Hair follicle dermal papilla cell (primary cell): ENCODE measurements at places on chromosomes 12 and 14. TPM values are rescaled to one million over a fixed set of nuclear protein-coding genes. Genes with fewer than 3 reads are reported as not detected.

Gene PITPNM2
- total RNA-seq = 6.9 and 7.0 TPM in 2 replicates

Gene HPD
- total RNA-seq = not detected in 2 replicates

Gene NINJ2
- total RNA-seq = 0.36 TPM in 1 of 2 replicates, not detected in the other

Gene SOAT2
- 0.49 TPM in 1 of 2 replicates, not detected in the other for total RNA-seq

Gene CD69
- total RNA-seq = not detected in 2 replicates

Gene WNT1
- not detected in 2 replicates for total RNA-seq

Gene PLCZ1
- not detected in 2 replicates for total RNA-seq

Gene GALNT9
- not detected in 2 replicates for total RNA-seq

Gene OR6C65
- not detected in 2 replicates for total RNA-seq

Gene TAS2R19
- 4.9 and 9.6 TPM in 2 replicates for total RNA-seq

Gene ZNF384
- 27.1 and 30.8 TPM in 2 replicates for total RNA-seq

Gene CAPZA3
- total RNA-seq = not detected in 2 replicates

Gene KRT3
- not detected in 2 replicates for total RNA-seq

Gene CACNA1C
- total RNA-seq = 58.8 and 70.7 TPM in 2 replicates

Gene PZP
- not detected in 2 replicates for total RNA-seq

Gene AQP2
- total RNA-seq = not detected in 2 replicates

Gene SIVA1
- total RNA-seq = 64.1 and 69.2 TPM in 2 replicates

Gene TCP11L2
- 71.3 and 76.3 TPM in 2 replicates for total RNA-seq

Gene RGS6
- not detected in 2 replicates for total RNA-seq

Gene KRT6C
- total RNA-seq = not detected in 2 replicates

Gene GPRC5A
- total RNA-seq = 0.32 and 1.2 TPM in 2 replicates

Gene CMA1
- total RNA-seq = not detected in 2 replicates

Gene NUAK1
- 28.7 and 37.3 TPM in 2 replicates for total RNA-seq

Gene GUCY2C
- total RNA-seq = not detected in 2 replicates

Gene B4GALNT1
- total RNA-seq = 3.8 and 5.7 TPM in 2 replicates

Gene SPRING1
- 30.5 and 33.8 TPM in 2 replicates for total RNA-seq

Gene FAIM2
- total RNA-seq = 0.97 and 1.5 TPM in 2 replicates

Gene FBLN5
- 197 and 215 TPM in 2 replicates for total RNA-seq

Gene IFT43
- 17.0 and 20.2 TPM in 2 replicates for total RNA-seq

Gene CLEC1A
- total RNA-seq = 0.16 and 0.85 TPM in 2 replicates

Gene MIP
- total RNA-seq = 0.32 TPM in 1 of 2 replicates, not detected in the other

Gene MANSC4
- total RNA-seq = not detected in 2 replicates

Gene C12orf54
- not detected in 2 replicates for total RNA-seq

Gene AQP6
- total RNA-seq = not detected in 2 replicates

Gene LTBR
- total RNA-seq = 117 and 121 TPM in 2 replicates

Gene PLEKHH1
- total RNA-seq = 0.32 and 1.8 TPM in 2 replicates

Gene PPP1R12A
- total RNA-seq = 110 and 130 TPM in 2 replicates

Gene AHNAK2
- total RNA-seq = 167 and 231 TPM in 2 replicates

Gene IAPP
- not detected in 2 replicates for total RNA-seq

Gene RIN3
- total RNA-seq = 10.0 and 15.6 TPM in 2 replicates

Gene KRT4
- not detected in 2 replicates for total RNA-seq

Gene SIX6
- total RNA-seq = 0.16 TPM in 1 of 2 replicates, not detected in the other

Gene RPGRIP1
- total RNA-seq = not detected in 2 replicates

Gene WDHD1
- total RNA-seq = 5.2 and 5.3 TPM in 2 replicates

Gene OR5AU1
- not detected in 2 replicates for total RNA-seq

Gene SLC25A3
- 675 and 971 TPM in 2 replicates for total RNA-seq

Gene PPP1R36
- total RNA-seq = 1.8 and 2.9 TPM in 2 replicates

Gene BDKRB1
- 0.61 and 0.65 TPM in 2 replicates for total RNA-seq

Gene TNFAIP2
- total RNA-seq = 59.4 and 83.2 TPM in 2 replicates

Gene CIDEB
- total RNA-seq = 3.2 and 3.6 TPM in 2 replicates

Gene SPX
- total RNA-seq = 0.32 TPM in 1 of 2 replicates, not detected in the other

Gene CPNE6
- not detected in 2 replicates for total RNA-seq

Gene TPPP2
- not detected in 2 replicates for total RNA-seq

Gene RASAL1
- total RNA-seq = not detected in 2 replicates

Gene CCDC38
- total RNA-seq = not detected in 2 replicates

Gene SRGAP1
- 23.7 and 26.7 TPM in 2 replicates for total RNA-seq

Gene DPPA3
- not detected in 2 replicates for total RNA-seq

Gene GPR84
- 0.12 and 0.16 TPM in 2 replicates for total RNA-seq
